Posterior cingulate gyrus (tissue), 11 donors: ENCODE measurements at places on chromosomes 4 and X.

DNA sequence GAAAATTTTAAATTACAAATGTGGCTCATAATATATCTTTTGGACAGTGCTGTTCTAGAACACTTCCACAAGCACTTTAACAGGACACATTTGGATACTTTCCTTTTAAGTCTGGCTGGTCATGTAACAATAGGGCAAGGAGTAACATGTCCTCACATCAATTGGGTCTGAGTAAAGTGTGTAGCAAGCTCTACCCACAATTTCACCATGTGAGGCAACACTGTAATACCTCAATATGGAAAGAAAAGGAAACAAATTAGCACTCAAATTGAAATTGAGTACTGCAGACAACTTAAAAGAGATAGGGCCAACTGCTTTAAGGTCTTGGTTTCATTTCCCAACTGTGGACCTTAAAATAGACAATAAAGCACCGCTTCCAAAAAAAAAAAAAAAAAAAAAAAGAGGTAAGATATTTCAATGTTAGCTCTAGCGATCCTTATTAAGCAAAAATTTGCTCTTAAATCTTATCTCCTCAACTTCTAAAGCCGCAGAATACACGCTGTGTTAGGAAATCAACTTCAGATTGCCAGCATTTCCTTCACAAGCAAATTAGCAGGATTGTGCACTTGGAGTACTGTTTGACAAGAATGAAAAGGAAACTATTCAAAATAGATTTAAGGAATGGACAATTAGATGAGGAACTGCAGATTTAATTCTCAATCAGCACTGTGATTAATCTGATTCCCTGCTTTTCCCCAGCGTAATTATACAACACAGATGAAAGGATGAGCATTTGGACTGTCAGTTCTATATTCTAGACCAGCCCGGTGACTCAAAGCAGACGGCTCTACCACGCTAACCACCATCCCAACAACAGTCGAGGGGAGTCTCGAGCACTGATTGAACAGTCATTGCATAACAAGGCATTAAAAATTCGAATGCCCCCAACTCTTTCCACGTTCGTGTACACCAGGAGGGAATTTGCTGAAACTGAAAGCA, 1.6 kb downstream of the CASK start:
- no peak for DNase-seq

- DNase-seq, result no peak
Observed at GRCh38 chr4:102625232-102625930, 124.2 kb downstream of the NFKB1 start.

DNA sequence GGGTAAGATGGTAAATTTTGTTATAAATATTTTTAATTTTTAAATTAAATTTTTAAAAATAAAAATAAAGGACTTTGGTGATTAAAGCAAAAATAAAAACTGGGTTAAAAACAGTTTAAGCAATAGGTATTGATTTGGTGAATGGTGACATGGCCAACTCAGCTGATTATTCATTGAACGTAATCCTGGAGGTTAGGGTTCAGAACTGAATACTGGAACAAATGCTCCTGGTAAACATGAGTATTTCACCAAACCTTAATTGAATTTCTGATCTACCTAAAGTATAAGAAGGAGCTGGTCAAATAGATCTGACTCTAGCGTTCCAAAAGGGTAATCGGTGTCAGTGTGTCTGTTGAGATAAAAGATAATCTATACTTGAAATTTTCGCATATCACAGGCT, 141.8 kb downstream of the SHROOM3 start:
- DNase-seq, result no peak

- no peak for DNase-seq
Observed at GRCh38 chr4:124433044-124433443, 279.5 kb downstream of the ANKRD50 start.

- no peak for DNase-seq
Observed at GRCh38 chr4:159370286-159370685, 267.4 kb downstream of the RAPGEF2 start.

DNA sequence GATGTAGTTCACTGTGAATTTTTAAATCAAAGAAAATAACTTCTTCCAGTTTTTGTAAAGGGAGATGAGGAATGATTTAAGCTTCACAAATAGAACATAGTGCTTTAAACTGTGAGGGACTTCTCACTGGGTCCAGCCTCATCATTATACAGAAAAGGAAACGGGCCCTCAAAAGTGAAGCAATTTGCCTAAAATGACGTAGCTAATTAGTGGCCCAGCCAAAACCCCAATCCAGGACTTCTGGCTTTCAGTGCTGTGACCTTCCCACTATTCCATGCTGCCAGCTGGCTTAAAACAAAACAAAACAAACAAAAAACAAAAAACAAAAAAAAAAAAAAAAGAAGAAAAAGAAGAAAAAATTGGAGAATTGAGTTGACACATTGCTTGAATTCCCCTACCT, 45.0 kb upstream of the STOX2 start:
- no peak for DNase-seq

GRCh38 chr4:81032771-81033684, 2.5 kb downstream of the BMP3 start:
- no peak for DNase-seq

DNA sequence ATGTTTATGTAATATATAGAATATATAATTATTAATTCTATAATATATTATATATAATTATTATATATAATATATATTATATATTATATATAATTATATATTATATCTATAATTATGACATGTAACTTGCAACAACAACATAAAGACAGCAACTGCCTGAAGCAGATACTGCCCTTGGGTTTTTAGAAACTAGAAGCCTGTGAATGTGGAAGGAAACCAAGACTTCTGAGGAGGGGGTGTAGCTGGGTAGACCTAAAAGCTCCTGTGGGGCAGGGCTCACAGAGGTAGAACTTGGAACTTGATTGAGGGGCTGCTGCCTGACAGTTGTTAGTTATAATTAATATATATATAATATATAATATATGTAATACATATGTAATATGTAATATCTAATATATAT, 167.2 kb upstream of the SLIT2 start:
- DNase-seq, result no peak

DNA sequence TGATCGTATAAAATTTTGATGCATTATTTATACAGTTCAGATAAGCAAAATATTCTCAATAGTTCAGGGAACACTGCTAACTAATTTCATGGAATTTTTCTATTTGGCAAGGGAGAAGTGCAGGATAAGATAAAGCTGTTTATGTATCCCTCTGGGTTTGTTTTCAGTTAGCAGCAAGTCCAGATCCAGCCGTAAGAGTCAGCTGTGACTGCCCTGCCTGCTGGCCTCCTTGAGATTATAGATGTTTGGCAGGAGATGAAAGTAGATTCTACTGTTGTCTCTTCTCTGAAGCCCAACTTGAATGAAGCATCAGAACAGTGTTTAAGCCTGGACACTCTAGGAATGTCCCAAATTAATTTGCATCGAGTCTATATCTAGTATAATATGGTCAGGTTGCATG, 29.5 kb downstream of the ANTXR2 start:
- no peak for DNase-seq

DNA sequence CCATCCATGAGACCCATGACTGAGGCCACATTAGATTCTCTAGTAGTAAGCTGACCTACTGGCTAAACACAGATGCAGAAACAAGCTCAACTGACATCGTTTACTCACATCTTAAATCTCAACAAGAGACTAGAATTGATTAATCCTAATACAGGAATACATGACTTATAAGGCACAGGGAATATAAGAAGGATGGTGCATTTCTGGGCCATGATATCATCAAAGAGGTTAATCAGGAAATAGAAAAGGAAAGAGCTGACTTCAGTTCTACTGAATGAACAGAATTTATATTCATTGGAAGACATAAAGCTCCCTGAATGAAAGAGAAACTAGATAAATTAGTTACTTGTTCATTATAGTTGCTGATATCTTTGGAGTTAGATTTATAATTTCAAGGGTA, 1406.5 kb downstream of the STIM2 start:
- no peak for DNase-seq

GRCh38 chr4:182493377-182493776, 250.2 kb downstream of the TENM3 start:
- DNase-seq, result no peak

- no peak for DNase-seq
Observed at GRCh38 chr4:189001283-189001970, 862.2 kb downstream of the TRIML1 start.

GRCh38 chr4:174451718-174452296, 70.5 kb downstream of the HPGD start:
- DNase-seq, result no peak

DNA sequence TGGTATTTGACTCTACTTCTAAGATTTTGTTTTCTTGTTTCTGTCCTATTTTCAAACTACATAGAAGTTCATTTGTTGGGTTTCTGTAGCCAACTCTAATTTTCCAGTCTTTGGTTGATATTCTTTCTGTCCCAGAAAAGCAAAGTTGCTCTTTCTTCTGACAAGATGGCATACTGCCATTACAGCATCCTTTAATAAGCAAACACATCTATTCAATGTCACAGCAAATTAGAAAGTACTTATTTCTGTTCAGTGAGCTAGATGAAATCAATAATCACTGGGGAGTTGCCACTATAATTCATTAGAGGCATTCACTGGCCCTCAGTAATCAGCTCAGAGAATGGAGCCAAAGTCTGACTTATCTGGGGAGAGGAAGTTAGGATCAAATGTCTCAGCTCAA, 1258.0 kb upstream of the IGFBP7 start:
- no peak for DNase-seq

DNA sequence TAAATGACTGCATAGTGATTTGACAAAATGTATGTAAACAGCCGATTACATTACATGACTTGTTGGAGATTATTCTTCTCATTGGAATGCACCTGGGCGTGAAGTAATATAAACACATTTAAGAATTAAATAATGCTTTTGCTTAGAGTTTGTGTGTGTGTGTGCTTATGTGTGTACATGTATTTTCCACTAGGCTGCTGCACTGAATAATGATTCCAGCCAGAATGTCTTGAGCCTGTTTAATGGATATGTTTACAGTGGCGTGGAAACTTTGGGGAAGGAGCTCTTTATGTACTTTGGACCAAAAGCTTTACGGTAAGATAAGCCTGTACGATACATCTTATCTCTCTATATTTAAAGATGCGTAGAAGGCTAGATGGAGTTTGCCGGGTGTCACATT, 12.6 kb downstream of the NEIL3 start:
- DNase-seq, result no peak

DNA sequence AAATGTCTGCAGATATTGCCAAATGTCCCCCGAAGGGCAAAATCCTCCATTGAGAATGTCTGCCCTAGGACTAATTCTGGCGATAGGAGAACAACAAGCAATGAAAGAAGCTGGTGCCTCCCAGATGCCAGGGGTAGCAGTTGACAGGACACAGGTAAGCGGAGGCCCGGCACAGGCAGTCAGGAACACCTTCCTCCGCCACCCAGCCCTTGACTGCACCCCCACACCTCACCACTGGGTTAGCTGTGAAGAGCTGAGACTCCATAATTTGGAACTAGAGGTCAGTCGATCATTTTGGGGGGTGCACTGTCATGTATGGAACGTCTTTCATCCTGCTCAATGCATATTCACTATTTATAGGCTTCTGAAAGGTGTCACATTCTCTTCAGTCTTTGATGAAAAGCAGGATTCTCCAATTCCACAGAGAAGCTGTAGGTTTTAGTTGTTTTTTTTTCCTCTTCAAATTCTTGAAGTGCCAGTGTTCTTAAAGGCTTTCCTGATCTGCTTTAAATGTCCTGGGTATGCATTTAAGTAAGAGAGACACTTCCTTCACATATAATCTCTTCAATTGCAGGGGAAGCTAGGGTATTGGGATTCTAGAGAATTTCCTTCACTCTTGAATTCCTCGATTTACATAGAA, 111.6 kb upstream of the ZFP42 start:
- no peak for DNase-seq

- no peak for DNase-seq
Observed at GRCh38 chr4:132502096-132502552, 647.0 kb upstream of the PCDH10 start.

- no peak for DNase-seq
Observed at GRCh38 chr4:10006601-10007435, 14.5 kb downstream of the SLC2A9 start.
